ENCODE measurements at places on chromosomes 6 and 20.

GRCh38 chr20:64038565-64039292, 2.7 kb downstream of the C20orf204 start:
- peak; percentile 87 for DNase-seq

DNA sequence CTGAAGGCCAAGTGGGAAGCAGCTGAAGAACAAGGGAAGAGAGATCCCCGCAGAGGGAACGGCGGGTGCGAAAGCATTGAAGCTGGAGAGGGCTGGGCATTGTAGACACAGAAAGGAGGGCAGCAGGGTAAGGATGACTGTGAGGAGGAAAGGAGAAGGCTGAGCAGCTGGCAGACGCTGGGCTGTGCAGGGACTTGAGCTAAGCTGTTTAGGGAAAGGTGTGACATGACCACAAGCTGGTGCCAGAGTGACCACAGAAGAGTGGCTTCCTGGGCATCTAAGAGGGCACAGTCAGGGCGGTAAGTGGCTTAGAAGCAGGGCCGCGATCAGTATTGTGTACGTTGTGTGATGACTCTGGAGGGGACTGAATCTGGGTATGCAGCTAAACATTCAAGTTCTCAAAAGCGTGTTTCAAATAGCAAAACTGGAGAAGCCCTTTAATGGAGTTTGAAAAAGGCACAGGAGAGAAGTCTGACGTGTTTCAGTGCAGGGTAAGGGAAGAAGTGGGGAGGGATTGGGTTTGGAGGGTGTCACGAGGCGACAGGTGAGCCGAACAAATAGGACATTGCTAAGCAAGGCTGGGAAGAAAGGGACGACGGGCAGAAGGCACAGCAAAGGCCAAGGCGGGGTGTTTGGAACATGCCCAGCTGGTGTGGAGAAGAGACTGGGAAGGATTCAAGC, 46.1 kb upstream of the ARFGEF2 start:
- no peak for DNase-seq

- no peak for DNase-seq
These were observed 64.0 kb downstream of the JAG1 start for GRCh38 chr20:10609770-10610169.

- DNase-seq, result no peak
These were observed 211.4 kb upstream of the ZFP64 start for GRCh38 chr20:52402950-52403349.

GRCh38 chr20:46367967-46368901, 38.2 kb downstream of the ELMO2 start:
- no peak for DNase-seq

- DNase-seq, result peak; percentile 56
These were observed 23.9 kb downstream of the MAP7 start for GRCh38 chr6:136526196-136526930.

DNA sequence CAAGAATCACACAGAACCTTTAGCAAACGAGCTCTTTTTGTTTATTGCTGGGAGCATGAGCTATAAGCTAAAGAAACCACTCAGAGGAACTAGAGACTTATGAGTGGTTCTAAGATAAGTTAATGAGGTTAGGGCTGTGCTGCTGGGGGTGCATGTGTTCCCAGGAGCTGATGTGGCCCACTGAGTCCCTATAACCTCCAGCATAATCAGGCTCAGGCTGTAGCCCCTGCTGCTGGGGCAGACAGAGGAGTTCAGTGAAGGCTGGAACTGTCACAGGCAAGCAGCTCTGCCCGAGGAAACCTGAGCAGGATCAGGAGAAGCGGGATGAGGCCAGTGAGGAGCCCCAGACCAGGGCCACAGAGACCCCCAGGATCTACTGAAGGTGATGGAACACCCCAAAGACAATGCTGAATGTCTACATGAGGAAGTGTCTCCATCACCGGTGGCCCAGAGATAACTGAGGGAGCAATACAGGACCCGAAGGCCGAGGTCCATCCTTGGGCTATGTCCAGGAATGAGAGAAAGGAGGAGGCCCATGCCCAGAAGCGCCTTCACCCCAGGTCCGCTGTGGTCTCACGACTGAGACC, 17.3 kb downstream of the TUBB2B start:
- DNase-seq, result no peak

DNA sequence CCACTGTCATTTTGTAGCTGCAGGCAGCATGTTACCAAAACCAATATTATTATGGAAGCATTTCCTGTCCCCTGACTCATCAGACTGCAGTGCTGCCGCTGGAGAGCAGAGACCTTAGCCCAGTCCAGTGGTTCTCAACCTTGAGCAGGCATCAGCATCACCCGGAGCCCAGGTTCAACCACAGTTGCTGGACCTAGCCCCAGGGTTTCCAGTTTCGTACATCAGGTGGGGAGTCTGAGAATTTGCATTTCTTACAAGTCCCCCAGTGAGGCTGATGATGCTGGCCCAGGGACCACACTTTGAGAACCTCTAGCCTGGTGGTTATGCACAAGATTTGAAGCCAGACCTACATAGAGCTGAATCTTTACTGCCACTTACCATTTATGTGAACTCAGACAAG, 47.3 kb downstream of the LY86 start:
- no peak for DNase-seq

- no peak for DNase-seq
These were observed 82.9 kb downstream of the PDE10A start for GRCh38 chr6:165580136-165580535.

GRCh38 chr20:48198929-48199451, 413.7 kb upstream of the SULF2 start:
- DNase-seq, result no peak

DNA sequence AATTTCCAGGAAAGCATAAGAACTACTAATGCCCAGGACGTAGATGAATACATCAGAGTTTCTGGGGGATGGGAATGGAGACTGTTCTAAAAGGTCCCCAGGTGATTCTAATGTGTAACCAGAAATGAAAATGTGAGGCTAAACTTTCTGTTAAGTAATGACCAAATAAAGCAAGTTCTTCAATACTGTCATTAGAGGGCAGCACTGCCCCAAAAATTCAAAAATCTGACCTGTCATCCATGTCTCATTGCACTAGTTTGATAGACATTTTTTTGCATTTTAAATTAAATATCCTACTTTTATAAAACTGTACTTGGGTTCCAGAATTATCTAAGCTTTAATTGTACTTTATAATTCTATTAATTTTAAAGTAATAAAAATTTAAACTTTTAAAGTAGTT, 94.9 kb downstream of the RFX6 start:
- DNase-seq, result no peak

GRCh38 chr20:61800359-61801064, 265.2 kb downstream of the TAF4 start:
- peak; percentile 13 for DNase-seq

DNA sequence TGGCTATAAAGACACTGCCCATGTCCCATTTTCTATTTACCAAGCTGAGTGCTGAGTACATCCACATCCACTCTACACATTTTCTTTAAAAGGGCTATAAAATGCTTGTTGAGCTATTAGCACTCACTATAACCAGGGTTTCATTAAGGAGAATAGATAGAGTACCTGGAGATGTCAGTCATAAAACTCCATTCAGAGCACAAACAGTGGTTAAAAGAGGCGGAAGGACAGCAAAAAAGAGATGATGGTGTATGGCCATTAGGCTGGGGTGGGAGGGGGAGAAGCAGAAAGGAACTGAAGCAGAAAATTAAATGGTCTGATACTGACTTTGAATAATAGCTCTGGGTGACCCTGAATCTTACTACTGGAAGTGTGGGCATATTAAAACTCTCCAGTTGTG, 609.9 kb upstream of the MAP3K7 start:
- no peak for DNase-seq

DNA sequence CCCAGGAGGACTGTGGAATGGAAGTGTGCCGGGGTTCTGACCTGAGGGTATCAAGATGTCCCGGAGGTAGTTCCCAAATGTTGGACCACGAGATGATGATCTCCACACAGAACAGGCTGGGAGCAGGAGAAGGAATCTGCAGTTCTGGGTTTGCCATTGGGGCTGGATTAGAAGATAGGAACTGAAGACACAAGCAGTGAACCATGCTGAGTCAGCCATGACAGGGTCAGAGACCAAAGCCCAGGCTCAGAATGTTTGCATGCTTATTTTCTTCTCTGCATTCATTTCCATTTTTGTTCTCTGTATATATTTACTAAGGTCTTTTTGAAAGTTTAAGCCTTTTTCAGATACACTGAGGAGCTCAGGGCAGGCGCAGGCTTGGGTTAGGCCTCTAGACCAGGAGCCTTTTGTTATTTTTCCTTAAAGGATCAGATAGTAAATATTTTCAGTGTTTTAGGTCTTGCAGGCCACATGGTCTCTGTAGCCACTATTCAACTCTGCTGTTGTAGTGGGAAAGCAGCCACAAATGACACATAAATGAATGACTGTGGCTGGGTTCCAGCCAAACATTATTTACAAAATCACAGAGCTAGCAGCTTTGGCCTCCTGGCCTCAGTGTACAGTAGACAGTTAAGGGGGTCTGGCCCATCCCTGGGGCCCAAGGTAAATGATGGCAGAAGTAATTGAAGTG, 28.5 kb downstream of the SLC35D3 start:
- DNase-seq, result no peak

DNA sequence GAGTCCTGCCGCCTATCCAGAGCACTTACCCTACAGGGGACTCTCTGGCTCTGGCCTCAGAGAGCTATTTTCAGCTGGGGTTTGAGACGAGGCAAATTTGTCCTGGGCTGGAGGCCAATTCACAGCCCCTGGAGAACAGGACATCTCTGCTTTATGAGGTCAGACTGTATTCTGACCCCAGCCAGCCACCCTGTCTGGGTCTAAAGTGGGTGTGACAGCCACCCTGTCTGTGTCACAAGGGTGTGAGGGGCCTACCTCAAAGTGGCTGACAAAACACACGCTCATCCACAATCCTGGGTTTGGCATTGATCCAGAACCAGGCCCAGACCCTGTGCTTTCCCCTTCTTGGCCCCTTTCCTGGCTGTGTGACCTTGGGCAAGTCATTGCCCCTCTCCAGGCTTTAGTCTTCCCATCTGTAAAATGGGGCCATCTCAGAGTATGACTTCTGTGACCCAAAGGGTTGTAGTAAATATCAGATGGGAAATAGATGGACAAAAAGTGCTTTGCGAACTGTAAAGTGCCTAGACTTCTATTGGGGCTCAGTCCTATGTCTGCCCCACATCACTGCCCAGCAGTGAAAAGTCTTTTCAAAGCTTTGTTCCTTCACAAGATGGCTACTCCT, 44.1 kb upstream of the TGM2 start:
- peak; percentile 82 for DNase-seq

DNA sequence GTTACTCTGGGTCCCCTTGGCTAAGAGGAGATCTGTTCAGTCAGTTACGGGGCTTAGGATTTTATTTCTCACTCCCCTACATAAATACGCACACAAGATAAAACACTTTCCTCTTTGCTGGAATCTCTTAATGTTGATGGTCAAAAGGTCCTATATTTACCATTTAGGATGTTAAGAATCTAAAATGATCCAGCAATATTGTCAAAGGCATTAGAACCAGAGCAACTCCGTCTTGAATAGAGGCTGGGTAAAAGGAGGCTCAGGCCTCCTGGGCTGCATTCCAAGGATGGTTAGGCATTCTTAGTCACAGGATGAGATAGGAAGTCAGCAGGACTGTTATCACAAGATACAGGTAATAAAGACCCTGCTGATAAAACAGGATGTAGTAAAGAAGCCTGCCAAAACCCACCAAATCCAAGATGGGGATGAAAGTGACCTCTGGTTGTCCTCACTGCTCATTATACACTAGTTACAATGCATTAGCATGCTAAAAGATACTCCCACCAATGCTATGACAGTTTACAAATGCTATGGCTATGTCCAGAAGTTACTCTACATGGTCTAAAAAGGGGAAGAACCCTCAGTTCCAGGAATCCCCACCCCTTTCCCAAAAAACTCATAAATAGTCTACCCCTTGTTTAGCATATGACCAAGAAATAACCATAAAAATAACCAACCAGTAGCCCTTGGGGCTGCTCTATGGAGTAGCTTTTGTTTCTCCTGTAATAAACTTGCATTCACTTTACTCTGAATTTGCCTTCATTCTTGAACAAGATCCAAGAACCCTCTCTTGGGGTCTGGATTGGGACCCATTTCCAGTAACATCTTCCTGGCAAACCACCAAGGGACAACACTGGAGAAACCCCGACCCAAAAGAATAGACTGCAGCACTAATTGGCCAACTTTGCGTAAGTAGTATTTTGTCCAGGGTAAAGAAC, 107.5 kb downstream of the DTNBP1 start:
- no peak for DNase-seq

- no peak for DNase-seq
These were observed 260.9 kb downstream of the TENT5A start for GRCh38 chr6:81491454-81492101.

DNA sequence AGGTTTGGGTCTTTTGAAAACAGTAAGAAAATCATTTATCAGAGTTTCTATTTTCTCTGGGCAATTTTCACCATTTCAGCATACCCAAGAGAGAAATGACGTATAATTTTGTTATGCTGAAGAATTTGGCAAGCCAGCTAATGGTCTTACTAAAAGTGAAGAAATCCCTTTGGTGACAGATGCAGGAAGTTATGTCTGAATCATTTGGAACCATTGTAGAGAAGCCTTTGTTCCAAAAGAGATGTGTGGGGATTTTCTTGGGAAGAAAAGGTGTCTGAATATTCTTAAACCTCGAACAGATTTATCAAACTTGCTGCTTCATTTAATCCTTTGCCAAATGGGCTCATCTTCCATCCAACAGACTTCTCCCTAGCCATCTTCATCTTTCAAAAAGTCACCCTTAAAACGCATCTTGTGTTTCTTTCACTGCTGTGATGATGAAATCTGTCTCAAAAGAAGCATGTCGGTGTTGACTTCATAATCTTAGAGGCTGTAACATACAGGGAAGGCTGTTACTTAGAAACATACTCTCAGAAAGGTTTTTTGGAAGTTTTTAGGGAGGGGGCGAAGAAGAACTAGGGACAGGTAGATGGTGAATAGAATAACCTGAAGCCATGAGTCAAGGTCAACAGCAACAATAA, 39.5 kb downstream of the CITED2 start:
- no peak for DNase-seq

GRCh38 chr6:37072526-37072925, 67.1 kb downstream of the FGD2 start:
- no peak for DNase-seq

DNA sequence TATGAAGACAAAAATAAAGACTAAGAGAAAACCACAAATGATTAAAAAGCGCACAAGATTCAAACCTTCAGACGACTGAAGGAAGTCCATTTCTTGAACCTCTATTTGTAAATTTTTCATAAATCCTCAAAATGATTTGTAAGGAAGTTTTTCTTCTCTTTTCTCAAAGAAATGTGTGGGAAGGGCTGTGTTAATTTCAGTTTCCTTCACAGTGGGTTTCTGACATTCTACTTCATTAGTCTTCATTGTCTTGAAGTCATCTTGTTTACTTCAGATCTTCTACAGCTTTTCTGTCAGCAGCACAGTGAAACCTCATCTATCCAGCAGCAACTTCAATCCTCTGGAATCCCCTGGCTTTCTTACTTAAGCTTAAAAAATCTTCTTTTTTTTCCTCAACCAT, 87.6 kb upstream of the MYLIP start:
- DNase-seq, result no peak

DNA sequence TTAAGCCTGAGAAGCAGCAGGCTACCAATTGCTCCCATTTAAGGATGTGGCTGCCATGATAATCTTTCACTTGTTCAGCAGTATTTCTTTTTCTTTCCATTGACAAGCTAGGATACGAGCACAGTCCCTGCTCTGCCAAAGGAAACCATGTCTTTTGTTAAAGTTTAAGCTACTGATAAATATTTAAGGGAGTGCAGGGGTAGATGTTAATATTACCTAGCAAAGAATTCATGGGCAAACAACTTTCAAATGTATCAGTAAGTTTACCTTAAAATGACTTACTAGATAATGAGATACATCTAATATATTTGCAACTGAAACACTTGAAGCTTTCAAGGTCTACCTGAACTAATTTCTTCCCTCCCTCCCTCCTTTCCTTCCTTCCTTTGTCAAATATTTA, 77.3 kb downstream of the OPN5 start:
- no peak for DNase-seq

Data from left ventricle myocardium superior (tissue), 1 donor.